Astrocyte of the cerebellum (primary cell): ENCODE measurements at places on chromosomes 7 and 10.

DNA sequence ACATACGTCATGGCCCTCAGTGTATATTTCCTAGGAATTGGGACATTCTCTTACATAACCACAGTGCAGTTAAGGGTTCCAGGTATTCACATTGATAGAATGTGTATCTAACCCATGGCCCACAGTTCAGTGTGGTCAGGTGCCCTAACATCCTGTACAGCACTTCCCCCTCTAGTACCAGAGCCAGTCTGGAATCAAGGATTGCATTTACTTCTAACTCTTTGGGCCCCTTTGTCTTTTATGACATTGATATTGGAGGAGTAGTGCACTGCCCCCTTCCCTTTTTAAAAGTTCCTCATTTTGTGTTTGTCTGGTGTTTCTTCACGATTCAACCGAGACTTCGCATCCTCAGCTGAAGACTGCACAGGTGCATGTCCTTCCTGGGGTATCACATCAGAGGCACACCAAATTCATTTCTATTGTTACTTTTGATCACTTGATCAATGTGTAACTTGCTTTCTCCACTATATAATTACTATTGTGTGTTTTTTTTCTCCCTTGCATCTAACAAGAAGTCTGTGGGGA, 22.4 kb upstream of the NPFFR1 start:
- no peak for DNase-seq

GRCh38 chr7:143514995-143515735, 37.5 kb downstream of the TAS2R41 start:
- no peak for DNase-seq

- DNase-seq: peak; percentile 36
These were observed 918 bp downstream of the NET1 start for GRCh38 chr10:5413012-5413938.

GRCh38 chr7:155645662-155646061, 1.2 kb downstream of the RBM33 start:
- no peak for DNase-seq

- no peak for DNase-seq
These were observed 69.2 kb upstream of the UNC5B start for GRCh38 chr10:71143170-71143569.

- no peak for DNase-seq
These were observed 132.1 kb downstream of the NRBF2 start for GRCh38 chr10:63265222-63265617.

DNA sequence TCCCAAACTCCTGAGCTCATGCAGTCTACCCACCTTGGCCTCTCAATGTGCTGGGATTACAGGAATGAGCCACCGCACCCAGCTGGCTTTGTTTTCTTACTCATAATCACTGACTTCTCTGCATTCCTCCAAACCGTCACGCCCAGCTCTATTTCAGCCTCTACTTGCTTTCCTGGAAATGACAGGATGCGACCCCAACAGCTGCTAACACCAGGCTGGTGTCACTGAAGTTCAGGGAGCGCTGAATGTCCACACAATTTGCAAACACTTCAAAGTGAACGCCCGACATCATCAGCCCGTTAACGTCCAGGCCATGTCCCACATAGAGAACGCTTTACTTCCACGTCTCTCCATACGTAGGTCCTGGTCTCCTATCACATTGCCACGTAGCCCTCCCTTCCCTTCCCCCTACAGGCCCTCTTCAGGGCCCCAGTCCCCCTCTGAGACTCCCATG, 12.8 kb upstream of the PROSER2 start:
- DNase-seq: no peak

GRCh38 chr7:12554872-12555271, 15.6 kb upstream of the SCIN start:
- DNase-seq: no peak

DNA sequence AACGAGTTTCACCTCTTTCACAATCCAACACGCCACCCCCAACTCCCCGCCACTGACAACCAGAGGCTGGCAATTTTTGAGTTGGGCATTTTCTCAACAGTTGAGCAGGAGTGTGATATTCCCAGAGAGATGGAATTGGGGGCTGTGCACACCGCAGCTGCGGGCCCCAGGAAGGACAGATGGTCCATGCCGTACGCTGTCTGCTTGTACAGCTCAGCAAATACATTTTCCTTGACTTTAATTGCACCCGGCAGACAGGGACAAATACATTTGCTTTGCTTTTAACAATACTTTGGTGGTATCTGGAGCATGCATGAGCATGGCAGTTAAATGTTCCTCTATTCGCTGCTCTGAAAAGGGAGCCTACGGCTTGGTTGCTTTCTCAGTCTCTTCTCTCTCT, 354.2 kb upstream of the DPP6 start:
- DNase-seq: no peak

DNA sequence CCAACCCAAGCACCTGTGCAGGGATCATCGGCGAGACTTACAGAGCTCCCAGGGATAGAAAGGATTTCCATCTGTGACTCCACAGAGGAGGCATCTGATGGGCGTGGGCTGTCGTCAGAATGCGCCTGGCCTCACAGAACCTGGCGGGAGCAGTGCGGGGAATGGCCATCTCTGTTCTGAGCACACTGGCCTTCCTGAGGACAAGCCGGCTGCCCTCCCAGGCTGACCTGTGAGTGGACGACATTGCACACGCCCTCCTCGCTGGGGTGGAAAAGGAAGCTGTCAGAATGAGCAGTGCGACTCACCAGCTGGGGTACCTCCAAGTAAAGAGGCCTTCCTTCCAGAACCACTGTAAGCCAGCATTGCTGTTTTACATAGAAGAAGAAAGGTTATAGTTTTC, 234.6 kb upstream of the PITRM1 start:
- no peak for DNase-seq

GRCh38 chr10:45490277-45490676, 116.3 kb downstream of the ALOX5 start:
- DNase-seq: no peak

GRCh38 chr7:49773936-49774458, 559 bp downstream of the VWC2 start:
- no peak for DNase-seq

- DNase-seq: no peak
These were observed 161.2 kb downstream of the SVIL start for GRCh38 chr10:29473406-29474100.

- DNase-seq: no peak
These were observed 674.8 kb downstream of the KCNMA1 start for GRCh38 chr10:76962851-76963250.

- peak; percentile 98 for DNase-seq
These were observed 294.7 kb upstream of the PITRM1 start for GRCh38 chr10:3467052-3467951.

- DNase-seq: no peak
These were observed 24.6 kb upstream of the SGMS1 start for GRCh38 chr10:50648089-50648934.

GRCh38 chr10:100896876-100897461, 15.8 kb upstream of the SLF2 start:
- no peak for DNase-seq

GRCh38 chr10:120208488-120208887, 248.5 kb upstream of the PLPP4 start:
- no peak for DNase-seq

- DNase-seq: no peak
These were observed 29.2 kb downstream of the TDRD1 start for GRCh38 chr10:114208351-114208750.

GRCh38 chr10:73113551-73113950, 3.3 kb downstream of the NUDT13 start:
- DNase-seq: no peak

DNA sequence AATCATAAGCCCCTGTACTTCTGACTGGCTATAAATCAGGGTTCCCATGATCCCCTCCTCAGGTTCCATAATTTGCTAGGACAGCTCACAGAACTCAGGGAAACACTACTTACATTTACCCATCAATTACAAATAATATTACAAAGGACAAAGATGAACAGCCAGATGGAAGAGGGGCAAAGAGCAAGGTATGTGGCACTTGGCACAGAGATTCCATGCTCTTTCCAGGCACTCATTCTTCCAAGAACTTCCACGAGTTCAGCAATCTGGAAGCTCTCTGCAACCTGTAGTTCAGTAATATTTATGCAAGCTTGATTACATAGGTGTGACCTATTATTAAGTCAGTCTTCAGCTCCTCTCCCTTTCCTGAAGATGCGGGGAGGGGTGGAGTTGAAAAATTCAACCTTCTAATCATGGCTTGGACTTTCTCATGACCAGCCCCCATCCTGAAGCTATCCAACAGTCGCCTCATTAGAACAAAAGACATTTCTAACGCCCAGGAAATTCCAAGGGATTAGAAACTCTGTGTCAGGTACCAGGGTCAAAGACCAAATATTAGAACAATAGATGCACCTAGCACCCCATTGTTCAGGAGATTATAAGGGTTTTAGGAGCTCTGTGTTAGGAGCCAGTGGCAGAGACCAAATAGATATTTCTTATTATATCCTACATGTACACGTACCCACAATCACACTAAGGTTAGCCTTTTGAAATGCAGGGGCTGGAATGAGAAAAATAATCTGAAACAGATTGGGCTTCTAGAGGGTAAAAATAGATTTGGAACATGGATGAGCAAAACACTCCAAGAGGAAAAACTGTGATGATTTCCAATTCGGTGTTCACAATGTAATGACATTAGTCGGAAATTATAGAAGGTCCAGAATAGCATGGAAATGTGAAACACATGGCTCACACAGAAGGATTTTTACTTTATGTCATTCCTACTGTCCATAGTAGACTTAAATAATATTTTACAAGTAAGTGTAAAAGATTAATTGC, 7.0 kb downstream of the ANKMY2 start:
- DNase-seq: no peak

GRCh38 chr7:4661871-4662270, 20.2 kb upstream of the FOXK1 start:
- DNase-seq: peak; percentile 41

GRCh38 chr10:103598654-103599115, 105.2 kb downstream of the NEURL1 start:
- peak; percentile 53 for DNase-seq

DNA sequence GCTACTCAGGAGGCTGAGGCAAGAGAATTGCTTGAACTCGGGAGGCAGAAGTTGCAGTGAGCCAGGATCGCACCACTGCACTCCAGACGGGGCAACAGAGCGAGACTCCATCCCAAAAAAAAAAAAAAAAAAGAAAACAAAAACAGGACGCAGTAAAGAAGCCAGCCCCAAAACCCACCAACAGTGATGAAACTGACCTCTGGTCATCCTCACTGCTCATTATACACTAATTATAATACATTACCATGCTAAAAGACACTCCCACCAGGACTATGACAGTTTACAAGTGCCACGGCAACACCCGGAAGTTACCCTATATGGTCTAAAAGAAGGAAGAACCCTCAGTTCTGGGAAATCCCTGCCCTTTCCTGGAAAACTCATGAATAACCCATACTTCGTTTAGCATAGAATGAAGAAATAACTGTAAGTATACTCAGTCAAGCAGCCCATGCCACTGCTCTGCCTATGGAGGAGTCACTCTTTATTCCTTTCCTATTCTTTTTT, 40.0 kb upstream of the EIF4H start:
- no peak for DNase-seq
